ENCODE measurements at places on chromosomes 1 and 21. TPM values are rescaled to one million over a fixed set of nuclear protein-coding genes. Genes with fewer than 3 reads are reported as not detected.

The ENAH gene
- 15.0 TPM for polyA plus RNA-seq

DNA sequence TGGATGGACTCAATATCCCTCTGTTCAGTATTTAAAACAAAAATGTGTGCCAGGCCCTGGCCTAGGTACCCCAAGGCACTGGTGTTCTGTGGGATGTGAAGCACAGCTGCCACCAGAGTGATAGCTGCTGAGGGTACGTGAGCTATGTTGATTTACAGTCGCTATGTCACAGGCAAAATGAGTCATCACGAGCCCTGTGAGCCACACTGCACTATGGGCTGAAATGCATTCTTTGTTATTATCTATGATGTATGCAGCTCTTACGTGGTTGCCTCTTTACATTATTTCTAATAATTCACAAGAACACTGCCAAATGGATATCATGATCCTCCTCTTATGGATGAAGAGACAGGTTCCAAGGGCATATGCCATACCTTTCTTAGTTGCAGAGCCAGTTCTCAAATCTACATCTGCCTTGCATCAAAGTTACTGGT is 2.1 kb downstream of the TEX38 start:
- no peak for DNase-seq

- DNase-seq = no peak
Measured at GRCh38 chr1:3258386-3259003, 189.5 kb downstream of the PRDM16 start.

The OR14K1 gene
- not detected for polyA plus RNA-seq

DNA sequence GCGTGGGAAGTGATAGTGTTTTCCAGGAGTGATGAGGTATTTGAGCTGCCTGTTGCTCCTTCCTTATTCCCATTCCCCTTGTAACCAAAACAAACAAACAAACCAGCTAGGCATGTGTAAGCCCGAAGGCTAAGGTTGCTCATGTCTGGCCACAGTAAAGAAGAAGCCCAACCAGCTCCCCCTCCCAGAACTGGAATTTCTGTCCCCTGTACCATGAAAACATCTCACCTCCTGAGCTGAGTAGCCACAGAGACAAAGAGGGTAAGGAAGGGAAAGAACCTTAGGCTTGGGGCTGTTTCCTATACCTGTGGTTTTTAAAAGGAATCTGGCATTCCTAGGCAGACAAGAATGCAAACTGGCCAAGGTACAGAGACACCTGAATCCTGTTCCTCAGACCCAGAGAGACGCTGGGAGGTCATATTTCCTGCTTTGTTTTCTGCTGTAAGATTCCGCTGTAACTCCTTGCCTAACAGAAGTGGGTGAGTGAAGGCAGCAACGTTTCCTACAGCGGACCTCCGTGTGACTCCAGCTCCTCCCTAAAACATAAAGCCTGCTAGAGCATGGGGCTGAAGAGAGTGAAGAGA is 41.7 kb upstream of the RAB4A start:
- peak; percentile 34 for DNase-seq
